ENCODE measurements at places on chromosomes 6 and 20.

- DNase-seq: no peak
These were observed at the start of gene FLRT3 for GRCh38 chr20:14337400-14338171. FLRT3 (minus strand) TSS chr20:14337612; CDS start chr20:14327506, 10,106 bp downstream.

DNA sequence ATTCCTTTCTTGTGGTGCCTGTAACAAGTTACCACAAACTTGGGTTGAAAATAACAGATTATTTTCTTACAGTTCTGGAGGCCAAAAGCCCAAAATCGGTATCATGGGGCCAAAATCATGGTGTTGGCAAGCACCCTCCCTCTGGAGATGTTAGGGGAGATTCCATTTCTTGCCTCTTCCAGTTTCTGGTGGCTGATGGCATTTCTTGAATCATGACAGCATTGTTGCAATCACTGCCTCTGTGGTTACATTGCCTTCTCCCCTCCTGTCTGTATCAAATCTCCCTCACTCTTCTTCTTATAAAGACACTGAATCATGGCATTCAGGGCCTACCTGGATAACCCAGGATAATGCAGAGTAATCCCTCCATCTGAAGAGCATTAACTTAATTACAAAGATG, 17.9 kb upstream of the TENT5A start:
- DNase-seq: no peak

DNA sequence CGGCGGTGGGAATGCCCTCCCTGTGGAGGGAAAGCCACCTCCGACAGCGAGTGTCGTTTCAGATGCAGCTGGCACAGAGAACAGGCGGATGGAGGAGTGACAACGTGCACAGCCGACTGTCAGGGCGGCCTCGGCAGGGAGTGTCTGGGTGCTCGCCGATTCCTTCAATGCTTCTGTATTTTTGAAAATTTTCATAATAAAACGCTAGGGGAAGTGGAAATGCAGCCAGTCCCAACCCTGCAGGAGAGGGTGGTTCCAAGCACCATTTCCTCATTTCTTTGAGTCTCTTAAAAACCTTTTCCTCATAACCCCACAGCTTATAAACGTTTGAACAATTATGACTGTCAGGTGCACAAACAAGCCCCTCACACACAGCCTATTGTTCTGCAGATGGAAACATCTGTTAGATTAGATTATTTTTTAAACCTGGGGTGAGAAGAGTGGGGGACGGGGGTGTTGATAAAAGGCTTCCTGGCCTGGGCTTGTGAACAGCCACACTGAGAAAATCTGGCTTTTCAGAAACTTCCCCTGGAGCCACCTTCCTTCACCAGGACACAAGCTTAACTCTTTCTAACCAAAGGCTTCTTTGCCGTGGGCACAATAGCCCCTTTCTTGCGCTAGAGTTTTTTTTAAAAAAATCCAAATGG, 228.9 kb downstream of the ANKRD60 start:
- no peak for DNase-seq

DNA sequence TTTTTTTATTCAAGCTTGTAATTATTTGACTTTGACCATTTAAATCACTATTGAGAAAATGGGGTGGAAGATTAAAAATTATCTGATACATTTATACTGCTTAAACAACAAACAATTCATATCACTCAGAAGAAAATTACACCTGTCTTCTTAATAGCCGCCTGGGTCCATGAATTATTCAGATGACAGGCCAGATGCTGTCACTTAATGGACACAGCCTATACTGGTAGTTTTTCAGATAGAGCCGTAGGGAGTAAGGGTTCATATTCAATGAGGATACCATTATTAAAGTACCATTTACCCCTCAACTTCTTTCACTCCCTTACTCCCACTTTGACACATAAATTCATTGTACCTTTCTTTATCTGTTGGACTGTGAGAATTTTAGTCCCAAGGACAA, 1193.4 kb upstream of the MAP3K7 start:
- DNase-seq: no peak

DNA sequence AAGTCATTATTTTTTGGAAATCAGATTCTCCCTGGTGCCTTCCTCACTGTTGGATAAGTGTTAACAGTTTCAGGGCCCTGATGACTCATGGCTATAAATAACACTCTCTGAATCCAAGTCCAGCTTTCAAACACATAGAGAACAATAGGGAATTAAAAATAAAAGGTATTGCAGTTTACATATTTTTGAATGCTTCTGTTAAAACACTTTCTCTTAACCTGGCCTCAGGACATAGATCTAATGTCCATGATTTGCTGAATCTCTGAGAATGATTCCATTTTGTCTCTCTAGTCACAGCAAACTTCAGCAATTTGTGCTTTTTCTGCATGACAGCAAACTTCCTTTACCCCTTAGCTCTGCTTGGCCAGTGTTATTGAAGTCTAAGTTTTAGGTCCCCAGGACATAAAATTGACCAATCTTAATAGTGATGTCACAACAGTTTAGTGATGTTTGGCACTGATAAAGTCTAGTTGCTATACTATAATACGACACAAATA, 1192.4 kb upstream of the CITED2 start:
- DNase-seq: no peak

DNA sequence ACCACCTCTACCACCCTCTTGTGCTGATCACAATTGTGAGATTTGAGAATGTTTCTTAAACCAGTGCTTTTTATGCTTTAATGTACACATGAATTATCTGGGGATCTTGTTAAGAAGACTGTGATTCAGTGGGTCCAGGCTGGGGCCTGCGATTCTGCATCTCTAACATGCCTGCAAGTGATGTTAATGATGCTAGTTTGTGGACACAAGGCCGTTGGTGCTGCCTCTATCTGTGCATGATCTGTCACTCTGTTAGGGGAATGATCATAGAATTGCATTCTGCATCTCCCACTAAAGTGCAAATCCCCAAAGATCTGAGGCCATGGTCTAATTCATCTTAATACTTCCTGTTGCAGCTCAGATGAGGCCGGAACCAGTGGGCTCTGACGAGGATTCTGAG, 746.5 kb downstream of the PTPRT start:
- no peak for DNase-seq

DNA sequence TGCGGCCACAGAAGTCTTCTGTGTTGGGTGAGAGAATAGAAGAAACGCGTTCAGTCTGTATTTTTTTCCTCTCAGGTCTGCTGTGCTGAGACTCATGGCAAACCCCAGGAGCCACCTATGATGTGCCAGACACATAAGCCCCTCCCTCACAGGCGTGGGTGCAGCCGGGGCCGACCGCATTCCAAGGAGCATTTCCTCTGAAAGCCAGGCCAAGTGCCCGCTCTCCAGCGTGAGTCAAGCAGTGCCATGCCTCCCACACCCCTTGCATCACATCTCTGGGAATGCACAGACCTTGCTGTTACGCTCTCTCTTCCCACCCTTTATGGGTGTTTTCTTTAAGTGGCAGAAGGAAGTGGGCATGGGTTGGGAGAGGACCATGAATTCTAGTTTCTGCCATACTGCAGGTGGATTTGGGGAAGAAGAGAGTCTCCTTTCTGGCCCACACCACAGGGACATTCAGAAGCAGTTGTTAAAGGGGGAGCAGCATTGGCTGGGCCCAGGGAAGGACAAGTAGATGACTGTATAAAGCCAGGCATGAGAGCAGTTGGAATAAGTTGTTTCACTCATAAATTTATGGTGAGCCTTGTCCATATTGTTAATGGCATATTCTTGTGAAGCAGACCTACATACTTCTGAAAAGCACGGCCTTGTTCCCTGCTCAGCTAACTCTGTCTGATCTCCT, 37.1 kb upstream of the TFAP2A start:
- DNase-seq: no peak

- no peak for DNase-seq
These were observed 4.2 kb upstream of the GCNT2 start for GRCh38 chr6:10516953-10517352.

DNA sequence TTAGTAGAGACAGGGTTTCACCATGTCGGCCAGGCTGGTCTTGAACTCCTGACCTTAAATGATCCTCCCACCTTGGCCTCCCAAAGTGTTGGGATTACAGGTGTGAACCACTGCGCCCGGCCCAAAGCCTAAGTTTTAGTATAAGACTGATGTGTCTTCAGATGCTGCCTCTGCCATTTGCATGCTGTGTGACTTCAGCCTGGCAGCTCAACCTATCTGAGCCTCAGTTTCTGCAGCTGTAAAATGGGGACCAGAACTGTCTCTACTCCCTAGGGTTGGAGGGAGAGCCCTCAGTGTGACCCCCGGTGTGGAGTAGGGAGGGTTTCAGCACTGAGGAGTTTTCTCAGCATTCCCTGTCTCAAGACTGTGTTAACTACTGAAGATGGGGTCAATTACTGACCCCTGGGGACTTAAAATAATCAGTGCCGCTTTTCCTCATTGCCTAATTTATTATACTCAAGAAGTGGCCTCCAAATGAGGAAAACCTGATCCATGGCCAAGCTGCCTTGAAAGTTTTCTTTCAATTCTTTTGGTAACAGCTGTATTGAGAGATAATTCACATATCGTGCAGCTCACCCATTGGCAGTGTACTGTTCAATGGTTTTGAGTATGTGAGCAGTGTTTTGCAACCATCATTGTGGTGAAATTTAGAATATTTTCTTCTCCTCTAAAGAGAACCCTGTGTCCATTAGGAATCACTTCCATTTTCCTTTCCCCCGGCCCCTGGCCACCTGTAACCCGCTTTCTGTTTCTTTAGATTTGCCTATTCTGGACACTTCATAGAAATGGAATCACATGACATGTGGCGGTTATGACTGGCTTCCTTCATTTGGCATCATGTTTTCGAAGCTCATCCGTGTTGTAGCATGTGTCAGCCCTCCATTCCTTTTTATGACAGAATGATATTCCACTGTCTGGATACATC, 64.8 kb downstream of the PHACTR3 start:
- DNase-seq: no peak

GRCh38 chr20:62045118-62045517, 20.6 kb downstream of the TAF4 start:
- no peak for DNase-seq

DNA sequence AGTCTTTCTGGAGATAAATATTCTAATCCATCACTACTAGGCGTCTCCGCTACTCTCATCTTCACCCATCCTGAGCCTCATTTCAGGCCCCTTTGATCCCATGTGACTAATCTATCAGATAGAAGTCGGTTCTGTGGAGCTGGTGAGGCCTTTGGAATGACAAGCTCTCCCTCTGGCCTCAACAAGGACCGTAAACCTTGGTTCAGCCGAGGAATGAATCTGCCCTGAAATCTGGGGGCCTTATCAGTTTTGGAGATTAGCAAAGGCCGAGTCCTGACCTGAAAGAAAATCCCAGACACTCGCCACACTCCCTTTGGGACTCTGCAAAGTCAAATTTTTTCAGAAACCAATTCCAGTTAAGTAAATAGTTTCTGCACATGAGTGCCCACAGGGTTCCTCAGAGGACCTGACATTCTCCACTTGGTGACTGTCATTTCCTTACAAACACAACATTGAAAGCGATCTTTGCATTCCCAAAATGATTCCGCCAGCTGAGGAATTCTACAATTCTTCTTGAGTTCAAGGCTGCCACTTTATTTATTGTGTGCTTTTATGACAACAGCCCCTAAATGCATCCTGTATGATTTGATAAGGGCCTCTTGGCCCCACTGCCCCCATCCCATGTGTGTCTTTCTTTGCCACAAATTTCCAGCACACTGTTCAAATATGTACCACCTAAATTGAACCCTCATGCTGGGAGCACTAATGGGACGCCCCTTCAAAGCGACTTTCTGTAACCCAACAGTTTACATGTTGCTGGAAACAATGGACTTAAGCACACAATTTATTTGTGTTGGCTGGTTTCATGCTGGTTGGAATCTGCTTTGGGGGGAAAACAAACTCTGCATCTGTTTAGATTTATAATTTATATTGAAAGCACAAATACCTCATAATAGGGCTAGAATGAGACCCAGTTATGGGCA, 10.0 kb upstream of the RIPOR3 start:
- no peak for DNase-seq

DNA sequence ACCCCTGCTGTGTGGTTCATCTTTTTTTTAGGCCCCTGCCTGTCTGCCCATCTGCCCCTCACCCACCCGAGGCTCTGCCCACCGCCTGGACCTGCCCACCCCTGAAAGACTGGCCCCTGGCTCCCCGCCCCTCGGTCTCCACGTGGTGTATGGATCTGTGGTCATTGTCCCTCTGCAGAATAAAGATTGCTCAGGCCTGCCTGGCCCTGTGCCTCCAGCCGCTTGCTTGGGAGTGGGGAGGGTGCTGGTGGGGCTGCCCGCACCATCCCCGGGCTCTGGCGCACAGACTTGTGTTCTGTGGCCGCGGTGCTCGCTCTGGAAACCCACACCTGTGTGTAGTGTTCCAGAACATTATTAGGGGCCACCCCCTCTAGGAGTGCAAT, 1.6 kb downstream of the MAP1LC3A start:
- DNase-seq: no peak

DNA sequence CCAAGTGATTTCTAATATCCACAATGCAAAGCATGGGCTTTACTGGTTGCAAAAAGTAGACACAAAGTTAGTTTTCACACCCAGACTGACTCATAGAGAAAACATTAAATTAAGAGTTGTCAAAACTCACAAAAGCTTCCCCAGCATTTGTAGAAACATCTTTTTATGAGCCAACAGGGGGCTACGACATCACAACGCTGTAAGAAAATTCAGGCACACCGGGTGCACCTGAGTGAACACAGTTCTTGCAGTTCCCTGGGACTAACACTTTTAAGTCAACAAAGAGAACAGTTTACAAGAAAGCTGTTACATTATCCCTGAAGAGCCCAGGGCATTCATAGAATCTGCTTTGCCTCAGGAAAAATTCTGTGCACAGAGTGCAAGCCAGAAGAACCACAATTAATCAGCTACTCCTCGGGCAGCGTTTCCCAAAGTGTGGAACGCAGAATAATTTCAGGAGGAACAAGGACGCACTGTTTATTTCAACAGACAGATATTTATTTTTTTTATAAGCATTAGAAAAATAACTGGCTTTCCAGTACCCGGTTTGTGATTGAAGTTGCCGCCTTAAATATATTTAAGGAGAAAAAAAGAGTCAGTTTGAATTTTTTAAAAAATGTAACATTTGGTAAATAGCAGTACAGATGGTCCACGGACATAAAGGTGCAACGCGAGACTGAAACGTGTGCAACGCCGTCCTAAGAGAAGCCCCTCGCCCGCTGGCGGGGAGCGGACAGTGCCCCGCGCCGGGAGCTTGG, 1.2 kb downstream of the NCOA5 start:
- DNase-seq: no peak

DNA sequence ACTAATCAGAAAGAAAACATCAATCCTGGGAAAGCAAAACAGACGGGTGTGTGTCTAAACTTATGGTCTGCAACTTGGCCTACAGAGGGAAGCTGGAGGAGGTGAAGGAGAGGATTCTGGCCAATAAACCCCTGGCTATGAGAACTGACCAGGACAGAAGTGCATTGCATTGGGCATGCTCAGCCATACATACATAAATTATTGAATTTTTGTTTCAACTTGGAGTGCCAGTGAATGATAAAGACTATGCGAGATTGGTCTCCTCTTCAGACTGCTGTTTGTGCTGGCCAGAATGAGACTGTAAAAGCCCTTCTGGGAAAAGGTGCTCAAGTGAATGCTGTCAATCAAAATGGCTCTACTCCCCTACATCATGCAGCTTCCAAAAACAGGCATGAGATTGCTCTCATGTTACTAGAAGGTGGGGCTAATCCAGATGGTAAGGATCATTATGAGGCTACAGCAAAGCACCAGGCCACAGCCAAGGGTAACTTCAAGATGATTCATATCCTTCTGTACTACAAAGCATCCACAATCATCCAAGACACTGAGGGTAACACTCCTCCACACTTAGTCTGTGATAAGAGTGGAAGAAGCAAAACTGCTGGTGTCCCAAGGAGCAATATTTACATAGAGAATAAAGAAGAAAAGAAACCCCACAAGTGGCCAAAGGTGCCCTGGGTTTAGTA, 17.4 kb downstream of the ADNP start:
- no peak for DNase-seq

Measured in activated T-helper 1 cell treated with anti-CD3 and anti-CD28 coated beads, Interleukin-2, amount 50 U/mL, for 16 hours (primary cell).